Aorta (tissue), 5 donors: ENCODE measurements at places on chromosomes 13 and 19. TPM values are rescaled to one million over a fixed set of nuclear protein-coding genes. Genes with fewer than 3 reads are reported as not detected.

TMEM255B gene
- total RNA-seq, result 67.3 TPM

DNA sequence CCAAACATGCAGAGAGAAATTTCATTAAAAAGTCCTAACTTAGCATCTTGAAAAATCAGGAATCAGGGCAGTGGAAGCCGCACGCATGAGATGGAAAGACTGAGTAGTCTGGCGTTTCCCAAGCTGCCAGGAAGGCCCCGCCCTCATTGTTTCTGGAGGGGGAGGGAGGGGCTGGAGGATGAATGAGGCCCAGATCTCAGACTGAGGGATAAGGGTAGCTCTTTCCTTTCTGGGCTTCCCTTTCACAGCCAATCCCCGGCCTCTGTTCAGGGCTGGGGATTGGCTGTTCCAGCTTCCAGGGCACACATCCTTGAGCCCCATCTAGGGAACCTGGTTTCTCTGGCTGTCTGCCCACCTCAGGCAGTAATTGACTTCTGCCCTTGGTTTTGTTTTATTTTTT lies 7.3 kb downstream of the C19orf53 start:
- peak; percentile 92 for DNase-seq

DNA sequence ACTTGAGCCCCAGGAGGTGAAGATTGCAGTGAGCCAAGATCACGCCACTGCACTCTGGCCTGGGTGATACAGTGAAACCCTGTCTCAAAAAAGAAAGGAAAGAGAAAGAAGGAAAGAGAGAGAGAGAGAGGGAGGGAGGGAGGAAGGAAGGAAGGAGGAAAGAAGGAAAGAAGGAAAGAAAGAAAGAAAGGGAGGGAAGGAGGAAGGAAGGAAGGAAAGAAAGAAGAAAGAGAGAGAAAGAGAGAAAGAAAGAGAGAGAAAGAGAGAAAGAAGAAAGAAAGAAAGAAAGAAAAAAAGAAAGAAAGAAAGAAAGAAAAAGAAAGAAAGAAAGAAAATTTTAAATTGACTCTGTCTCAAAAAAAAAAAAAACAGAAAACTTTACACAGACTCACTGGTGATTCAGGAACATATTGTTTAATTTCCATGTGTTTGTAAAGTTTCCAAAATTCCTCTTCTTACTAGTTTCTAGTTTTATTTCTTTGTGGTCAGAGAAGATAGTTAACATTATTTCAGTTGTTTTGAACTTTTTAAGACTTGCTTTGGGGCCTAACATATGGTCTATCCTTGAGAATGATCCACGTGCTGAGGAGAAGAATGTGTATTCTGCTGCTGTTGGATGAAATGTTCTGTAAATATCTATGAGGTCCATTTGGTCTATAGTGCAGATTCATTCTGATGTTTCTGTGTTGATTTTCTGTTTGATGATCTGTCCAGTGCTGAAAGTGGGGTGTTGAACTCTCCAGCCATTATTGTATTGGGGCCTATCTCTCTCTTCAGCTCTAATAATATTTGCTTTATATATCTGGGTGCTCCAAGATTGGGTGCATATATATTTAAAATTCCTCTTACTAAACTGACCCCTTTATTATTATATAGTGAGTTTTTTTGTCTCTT lies 204.4 kb upstream of the SERP2 start:
- DNase-seq, result no peak

DNA sequence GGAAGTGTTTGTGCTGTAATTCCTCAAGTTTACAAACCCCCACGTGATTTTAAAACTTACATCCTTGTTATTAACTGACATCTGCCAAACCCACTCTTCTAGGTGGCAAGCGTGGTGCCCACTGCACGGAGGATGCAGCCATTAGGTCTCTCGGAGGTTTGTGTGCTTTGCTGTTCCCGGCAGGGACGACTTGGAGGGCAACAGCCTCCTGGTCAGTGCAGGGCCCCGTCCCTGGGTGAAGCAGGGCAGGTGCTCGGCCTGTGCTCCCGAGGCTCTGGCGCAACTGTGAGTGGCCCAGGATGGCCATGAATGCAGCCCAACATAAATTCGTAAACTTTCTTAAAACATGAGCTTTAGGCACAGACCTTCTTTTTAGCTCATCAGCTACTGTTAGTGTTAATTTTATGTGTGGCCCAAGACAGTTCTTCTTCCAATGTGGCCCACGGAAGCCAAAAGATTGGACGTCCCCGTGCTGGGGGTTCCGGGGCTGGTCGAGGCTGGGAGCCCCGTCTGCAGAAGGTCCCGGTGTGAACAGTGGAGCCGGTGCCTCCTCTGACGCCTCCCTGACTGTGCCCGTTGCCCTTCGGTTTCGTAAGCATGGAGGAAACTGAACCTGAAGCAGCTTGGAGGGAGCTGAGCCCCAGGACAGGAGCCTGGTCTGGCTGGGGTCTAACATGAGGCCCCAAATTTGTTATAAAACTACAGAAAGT lies 11.9 kb downstream of the GAS6 start:
- no peak for DNase-seq

DNA sequence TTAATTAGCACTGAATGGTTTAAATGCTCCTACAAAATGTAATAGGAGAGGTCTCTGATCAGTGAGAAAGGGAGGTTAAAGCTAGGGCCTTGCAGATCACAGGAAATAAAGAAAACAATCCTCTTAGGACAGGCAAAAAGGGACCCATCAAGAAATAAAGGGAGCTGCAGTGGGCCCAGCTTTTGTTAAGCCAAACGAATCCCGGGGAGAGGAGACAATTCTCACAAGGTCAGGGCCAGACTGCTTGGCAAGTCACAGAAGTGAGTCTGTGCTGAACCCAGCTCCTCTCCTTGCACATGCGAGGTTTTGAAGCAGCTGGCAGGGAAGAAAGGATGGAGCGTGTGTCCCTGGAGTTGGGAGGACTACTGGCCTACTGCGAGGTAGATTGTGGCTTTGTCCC lies 285.8 kb downstream of the COG6 start:
- no peak for DNase-seq

BLOC1S3 gene
- total RNA-seq, result 12.2 TPM

- DNase-seq, result no peak
Measured at GRCh38 chr19:19064811-19065745, 1.3 kb downstream of the SLC25A42 start.

GRCh38 chr19:33416307-33417215 lies 43.1 kb downstream of the CEBPG start:
- no peak for DNase-seq

LHB gene
- total RNA-seq, result 0.84 TPM

DNA sequence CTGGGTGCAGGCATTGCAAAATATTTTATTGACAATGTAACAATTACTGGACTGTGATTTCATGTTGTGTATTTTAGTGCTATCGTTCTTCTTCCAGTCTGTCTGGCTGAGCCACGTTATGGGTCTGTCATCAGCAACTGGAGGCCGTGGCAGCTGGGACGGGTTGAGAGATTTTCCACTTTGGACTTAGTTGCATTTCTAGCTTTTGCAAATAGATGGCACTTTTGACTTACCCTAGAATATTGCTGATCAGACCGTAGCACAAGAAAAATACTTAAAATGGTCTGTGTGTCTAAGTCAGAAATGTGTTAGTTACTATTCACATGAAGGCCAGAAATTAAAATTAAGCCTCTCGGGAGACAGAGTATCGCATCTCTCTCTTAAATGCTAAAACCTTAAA lies 211.1 kb downstream of the TEX29 start:
- DNase-seq, result no peak

- DNase-seq, result no peak
Measured at GRCh38 chr13:30211745-30212144, 95.6 kb downstream of the KATNAL1 start.

BRME1 gene
- 2.0 TPM for total RNA-seq

- no peak for DNase-seq
Measured at GRCh38 chr19:5042556-5042955, 73.6 kb downstream of the KDM4B start.

- DNase-seq, result peak; percentile 91
Measured at GRCh38 chr19:7928741-7929701, 3.1 kb upstream of the CTXN1 start.

OVOL3 gene
- total RNA-seq, result not detected

DNA sequence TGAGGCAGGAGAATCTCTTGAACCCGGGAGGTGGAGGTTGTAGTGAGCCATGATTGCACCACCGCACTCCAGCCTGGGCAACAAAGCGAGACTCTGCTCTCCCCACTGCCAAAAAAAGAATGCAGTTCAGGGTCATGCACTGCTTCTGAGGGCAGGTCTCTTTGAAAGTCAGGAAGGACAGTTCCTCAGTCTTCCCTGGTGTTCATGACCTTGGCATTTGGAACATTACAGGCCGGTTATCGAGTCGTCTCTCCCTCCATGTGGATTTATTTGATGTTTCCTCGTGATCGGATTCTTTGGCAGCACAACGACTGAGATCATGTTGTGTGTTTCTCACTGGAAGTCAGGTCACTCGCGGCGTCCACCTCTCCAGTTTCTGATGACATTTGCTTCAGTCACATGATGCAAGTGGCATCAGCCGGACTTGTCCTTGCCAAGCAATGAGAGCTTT lies 17.2 kb downstream of the FGF21 start:
- no peak for DNase-seq

DNA sequence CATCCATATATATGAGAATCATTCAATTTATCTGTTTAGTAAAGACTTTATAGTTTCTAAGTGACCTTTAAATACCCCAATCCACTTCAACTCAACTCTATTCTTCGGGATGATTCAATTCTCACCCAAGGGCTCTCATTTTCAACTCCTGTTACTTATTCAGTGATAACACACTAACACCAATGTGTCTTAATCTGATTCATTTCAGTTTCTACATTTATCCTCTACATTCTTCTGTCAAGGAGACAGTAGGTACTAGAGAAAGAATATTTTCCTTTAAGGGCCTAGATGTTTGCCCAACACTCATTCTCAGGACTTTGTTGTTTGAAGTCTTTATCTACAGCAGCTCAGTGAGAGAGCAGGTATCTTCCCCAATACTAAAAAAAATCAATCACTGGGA lies 7.1 kb downstream of the ARGLU1 start:
- no peak for DNase-seq

GRCh38 chr19:10132905-10133304 lies 13.2 kb upstream of the EIF3G start:
- no peak for DNase-seq
